ENCODE measurements at places on chromosomes 7 and 10. TPM values are rescaled to one million over a fixed set of nuclear protein-coding genes. Genes with fewer than 3 reads are reported as not detected.
A peak's percentile ranks its signal among the peaks of the same experiment; 100 is the strongest.

DNA sequence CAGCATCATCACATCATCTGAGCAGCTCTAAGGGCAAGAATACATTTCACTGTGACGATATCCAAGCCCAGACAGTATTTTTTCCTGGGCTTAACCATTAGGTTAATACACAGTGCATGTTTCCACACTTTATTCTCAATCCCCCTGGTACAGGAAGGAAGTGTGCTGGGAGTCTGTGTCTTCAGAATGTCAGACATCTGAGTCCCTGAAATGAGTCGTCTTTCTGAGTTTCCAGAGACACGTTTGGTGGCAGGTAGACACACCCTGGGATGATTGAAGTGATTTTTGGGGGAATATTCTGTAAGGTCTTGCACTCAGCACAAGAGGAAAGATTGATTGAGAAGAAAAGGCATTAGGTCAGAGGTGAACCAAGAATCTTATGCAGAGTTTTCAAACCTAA is 13.1 kb upstream of the SHH start:
- DNase-seq, result no peak

DNA sequence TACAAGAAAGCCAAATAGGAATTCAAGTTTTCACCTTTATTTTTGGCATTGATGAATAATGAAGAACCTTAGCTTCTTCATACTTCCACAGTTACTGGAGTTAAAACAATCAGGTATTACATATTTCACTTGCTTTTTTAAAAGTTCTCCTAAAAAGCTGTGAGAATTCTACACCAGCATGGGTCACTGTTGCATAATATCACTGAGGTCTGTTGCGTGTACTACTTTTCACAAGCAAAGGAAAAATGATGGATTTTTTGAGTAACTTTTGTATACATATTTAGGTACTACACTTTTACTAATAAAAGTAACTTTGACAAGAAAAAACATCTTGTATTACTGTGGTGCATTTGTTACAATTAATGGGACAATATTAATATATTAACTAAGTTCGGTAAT is 15.2 kb downstream of the FAM24B start:
- no peak for DNase-seq

- peak; percentile 50 for DNase-seq
Measured at GRCh38 chr10:60646966-60647796, 131.1 kb upstream of the CDK1 start.

ICA1 gene
- total RNA-seq, result 15.1 TPM

- DNase-seq, result no peak
Measured at GRCh38 chr7:65840446-65840845, 32.4 kb upstream of the VKORC1L1 start.

ERVW-1 gene
- not detected for total RNA-seq

DNA sequence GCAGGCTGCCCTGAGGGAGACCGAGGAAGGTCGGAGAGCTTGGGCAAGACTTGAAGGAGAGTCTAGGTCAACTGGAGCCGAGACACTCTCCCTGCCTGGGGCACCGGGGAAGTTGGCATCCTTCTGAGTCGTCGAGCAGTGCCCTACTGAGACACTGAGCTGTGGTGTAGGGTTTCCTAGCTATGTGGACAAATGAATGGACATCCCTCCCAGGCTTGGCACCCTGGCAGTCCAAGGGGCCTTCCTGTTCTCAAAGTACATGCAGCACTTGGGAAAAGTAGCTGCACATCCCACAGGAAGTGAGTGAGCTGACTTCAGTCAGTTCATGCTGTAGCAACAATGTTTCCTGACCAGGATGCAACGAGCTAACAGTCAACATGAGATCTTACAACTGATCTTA is 57.2 kb upstream of the INPP5A start:
- no peak for DNase-seq

DNA sequence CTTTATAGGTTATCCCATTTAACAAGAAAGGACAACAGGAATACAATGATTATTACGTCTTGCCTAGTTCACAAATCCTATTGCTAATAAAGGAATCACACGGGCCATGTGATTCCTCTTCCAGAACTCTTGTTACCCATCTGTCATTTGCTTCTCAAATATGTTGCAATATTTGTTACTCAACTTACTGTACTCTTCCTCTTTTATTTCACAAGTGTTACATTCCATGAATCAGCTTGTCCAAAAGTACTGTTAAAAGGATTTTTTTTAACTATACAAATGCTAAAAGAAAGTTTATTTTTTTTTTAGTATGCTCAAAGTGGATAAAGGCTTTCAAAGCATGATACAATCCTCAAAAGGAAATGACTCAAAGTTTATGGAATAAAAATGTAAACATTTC is 3.9 kb upstream of the CD36 start:
- DNase-seq, result no peak

- DNase-seq, result no peak
Measured at GRCh38 chr10:44340557-44340956, 44.3 kb downstream of the CXCL12 start.

GRCh38 chr7:130216750-130217149 is 9.1 kb downstream of the SSMEM1 start:
- no peak for DNase-seq

DDX21 gene
- total RNA-seq, result 174 TPM
